ENCODE measurements at places on chromosomes 6 and 20. TPM values are rescaled to one million over a fixed set of nuclear protein-coding genes. Genes with fewer than 3 reads are reported as not detected.

DNA sequence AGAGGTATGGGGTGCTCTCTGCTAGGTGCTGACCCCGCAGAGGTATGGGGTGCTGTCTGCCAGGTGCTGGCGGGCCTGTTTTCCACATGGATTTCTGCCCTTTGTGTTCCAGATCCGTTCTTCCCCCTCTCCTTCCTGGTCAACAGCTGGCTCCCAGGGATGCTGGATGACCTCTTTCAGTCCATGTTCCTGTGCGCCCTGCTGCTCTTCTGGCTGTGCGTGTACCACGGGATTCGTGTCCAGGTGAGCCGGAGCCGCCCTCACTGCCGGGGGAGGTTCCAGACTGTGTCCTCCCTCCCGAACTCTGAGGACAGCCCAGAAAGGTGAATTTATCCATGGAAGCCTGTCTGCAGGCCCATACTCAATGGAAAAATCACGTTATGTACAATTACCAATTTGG is 36.3 kb downstream of the DYNLT1 start:
- DNase-seq: no peak

DNA sequence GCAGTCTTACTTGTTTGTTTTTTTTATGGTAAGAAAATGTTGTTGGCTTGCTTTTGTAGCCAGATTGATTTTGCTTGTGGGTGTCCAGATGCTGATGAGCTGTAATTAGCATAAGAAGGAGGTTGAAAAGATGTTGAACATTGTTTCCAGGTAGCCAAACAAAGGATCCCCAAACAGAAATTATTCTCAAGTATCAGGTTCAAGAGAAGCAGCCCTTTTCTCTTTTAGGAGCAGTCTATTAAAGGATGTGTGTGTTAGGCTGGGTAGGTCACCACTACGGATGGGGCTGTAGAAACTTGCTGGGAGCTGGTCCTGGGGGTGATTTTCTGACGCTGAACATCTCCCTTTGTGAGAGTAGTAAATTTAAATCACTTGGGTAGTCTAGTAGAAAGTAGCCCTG is 86.9 kb upstream of the VSTM2L start:
- no peak for DNase-seq

DNA sequence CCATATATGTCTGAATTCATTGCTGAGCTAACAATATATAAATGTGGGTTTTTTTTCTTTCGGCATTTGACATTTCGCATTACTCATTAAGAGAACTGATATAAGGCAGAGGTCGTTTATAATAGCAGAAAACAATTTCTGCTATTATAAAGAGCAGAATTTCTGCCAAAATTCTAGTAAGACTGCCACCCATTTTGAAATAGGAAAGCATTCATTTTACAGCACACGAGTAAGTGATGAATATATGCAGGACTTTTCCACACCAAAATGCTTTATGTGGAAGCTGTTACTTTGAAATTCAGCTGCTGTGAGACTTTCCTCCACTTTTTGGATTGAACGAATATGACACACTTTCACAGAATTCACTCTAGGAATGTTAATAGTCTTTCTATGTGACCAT is 610.9 kb upstream of the MAN1A1 start:
- DNase-seq: no peak

- no peak for DNase-seq
Observed at GRCh38 chr6:19869464-19869863, 32.3 kb downstream of the ID4 start.

DNA sequence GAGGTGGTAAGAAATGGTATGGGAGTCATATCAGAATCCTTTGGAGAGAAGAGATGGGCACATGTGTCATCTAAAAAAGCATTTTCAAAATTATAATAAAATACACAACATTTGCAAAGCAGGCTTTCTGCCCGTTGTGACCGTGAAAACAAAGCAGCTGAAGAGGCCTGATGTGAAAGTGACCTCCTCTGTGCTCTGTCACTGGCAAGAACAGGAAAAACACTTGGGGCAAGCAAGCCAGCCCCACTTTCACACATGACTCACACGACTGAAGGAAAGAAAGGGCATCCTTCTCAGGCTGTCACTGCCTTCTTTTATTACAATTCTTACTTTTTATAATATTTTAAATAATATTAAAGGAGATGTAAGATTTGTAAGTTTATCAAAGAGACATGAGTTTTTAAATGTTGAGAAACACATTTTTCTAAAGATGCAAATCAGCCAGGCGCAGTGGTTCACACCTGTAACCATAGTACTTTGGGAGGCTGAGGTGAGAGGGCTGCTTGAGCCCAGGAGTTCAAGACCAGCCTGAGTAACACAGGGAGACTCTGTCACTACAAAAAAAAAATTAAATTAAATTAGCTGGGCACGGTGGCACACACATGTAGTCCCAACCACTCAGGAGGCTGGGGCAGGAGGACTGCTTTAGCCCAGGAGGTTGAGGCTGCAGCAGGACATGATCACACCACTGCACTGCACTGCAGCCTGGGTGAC is 143.7 kb downstream of the BTBD9 start:
- DNase-seq: no peak

DNA sequence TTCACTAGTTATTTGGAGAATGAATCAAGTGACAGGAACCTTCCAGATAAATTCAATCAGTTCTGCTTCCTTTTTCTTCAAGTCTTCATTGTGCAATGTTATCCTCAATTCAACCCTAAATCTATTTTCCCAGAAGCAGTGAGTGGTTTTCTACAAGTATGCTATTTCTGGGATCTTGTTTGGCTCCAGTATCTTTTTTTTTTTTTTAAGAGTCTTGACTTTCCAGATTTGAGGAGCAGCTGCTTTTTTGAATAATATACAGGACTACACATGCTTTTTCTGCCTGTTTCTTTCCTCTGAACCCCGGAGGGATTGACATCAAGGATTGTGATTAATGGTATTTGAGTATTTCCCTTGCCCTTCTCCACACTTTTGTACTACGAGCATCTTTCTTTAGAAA is 339.2 kb upstream of the JAG1 start:
- peak; percentile 63 for DNase-seq

- DNase-seq: no peak
Observed at GRCh38 chr6:115971785-115972184, 88.9 kb downstream of the FRK start.

DNA sequence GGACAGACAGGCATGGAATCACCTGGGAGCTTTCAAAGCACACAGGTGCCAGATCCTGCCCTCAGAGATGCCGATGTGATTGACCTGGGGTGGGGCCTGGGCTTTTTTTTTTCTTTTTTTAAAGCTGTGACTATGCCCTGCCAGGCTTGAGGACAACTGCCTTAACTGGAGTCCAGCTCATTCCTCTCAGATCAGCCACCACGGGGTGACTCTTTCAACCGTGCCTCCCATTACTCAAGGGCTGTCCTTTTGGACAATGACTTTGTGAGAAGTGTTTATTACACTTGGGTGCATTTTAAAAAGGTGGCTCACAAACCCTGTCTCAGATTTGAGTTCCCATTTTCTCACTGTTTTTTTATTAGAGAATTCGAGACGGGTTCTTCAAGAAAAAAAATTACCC is 57.1 kb upstream of the RALY start:
- DNase-seq: no peak

DNA sequence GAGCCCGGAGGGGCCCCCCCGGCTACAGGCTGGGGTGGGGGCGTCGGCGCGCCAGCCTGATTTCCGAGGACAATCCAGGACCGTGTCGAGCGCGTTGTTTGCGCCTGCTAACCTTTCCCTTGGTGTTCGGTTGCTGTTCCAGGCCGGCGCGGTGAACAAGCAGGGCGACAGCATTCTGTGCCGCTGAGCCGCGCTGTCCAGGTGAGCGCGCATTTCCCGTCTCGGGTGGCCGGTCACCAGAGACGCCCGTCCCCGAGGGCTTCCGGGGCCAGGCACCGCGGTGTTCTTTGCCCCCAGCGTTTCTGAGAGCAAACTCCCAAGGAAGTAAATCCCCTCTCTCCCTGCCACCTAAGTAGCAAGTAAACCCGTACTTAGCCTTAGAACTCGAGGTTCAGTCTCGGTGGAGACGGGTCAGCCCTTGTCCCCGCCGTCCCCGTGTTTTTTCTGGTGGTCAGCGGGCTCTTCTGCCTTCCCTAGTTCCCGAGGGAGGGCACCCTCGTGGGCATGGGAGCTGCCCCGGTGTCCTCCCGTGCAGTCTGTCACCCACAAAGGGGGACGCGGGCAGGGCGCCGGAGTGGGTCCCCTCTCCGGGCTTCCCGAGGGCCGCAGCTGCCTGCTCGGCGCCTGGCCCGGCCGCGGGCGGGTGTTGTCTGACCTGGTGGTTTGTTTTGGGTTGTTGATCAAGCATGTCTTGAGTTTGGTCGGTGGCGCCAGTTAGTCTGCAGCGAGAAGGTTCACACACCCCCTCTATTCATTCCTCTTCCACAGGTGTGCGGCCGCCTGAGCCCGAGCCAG is 1.5 kb downstream of the ID4 start:
- DNase-seq: peak; percentile 23

- DNase-seq: peak; percentile 83
Observed at GRCh38 chr20:50169329-50169823, 15.9 kb upstream of the PEDS1 start.

GRCh38 chr6:25342802-25343201 is 63.6 kb downstream of the CARMIL1 start:
- peak; percentile 81 for DNase-seq

- peak; percentile 82 for DNase-seq
Observed at GRCh38 chr6:113147544-113147943, 709.6 kb upstream of the MARCKS start.

- no peak for DNase-seq
Observed at GRCh38 chr20:10347086-10347880, 86.7 kb downstream of the MKKS start.

- no peak for DNase-seq
Observed at GRCh38 chr6:168354338-168354737, 34.8 kb upstream of the DACT2 start.

DNA sequence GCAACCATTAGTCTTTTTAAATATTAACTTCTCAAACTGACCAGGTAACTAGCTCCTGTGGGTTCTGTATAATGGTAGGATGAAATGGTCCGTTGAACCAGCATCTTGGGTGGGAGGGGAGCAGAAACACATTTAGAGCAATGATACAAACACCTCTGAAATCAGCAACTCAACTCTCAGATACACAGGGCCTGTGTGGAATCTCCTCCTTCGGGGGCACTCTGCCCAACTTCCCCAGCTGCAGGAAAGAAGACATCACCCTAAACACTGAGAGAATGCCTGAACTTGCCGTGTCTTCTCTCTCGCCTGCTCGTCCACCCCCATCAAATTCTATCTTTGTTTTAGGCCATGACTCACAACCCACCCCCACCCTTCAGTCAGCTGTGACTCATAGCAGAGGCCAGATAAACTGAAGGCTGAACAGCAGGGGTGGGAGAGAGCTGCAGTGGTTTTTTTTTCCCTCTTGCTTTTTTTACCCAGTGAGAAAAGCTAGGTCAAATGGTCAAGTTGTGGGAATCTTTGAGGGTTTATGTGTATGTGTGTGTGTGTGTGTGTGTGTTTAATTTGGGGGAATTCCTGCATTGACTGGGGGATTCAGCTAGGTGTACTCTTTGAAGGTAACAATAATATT is 593.4 kb upstream of the JAG1 start:
- DNase-seq: peak; percentile 90

DNA sequence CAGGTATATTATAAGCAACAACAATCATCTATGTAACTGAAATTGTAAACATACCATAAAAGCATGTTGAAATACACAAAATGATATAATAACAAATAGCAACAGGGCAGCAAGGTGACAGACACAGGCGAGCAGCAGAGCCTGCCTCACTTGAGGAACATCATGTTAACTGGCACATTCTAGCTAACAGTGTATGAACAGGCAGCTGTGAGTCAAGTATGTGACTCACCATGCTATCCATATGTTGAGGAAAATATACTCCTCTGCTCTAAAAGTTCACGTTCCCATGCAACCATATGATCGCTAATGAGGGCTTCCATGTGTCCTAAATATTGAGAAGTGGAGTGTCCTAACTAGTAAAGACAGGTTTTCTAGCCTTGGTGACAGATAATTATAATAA is 18.4 kb downstream of the SERAC1 start:
- DNase-seq: peak; percentile 48

DNA sequence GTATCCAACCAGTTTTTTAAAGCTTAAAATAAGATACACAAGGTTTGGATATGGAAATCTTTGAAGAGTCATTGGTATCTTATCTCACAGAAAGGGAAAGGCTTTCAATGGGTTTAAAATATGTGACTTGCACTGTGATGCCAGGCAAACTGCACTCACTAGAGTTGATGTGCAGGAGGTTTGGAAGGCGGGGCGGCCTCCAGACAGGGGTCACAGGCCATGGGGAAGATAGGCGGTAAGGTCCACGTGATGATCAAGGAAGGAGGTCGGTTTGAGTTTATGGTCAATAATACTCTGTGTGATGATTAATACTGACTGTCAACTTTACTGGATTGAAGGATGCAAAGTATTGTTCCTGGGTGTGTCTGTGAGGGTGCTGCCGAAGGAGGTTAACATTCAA is 9.5 kb upstream of the RAMACL start:
- DNase-seq: no peak

- peak; percentile 25 for DNase-seq
Observed at GRCh38 chr6:160077526-160077925, 44.1 kb upstream of the SLC22A1 start.

DNA sequence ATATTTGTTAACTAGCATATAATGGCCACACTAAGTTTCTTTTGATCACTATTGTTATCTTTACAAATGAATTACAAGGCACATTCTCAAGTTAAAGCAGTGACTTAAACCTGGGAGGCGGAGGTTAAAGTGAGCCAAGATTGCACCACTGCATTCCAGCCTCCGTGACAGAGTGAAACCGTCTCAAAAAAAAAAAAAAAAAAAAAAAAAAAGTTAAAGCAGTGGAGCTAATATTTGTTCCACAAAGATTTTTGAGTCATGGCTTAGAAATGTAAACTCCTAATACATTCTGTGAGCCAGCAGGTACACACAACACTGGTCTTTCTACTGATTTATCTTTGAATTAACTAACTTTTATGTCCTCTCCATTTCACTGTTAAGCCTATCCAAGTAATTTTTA is 221.7 kb upstream of the HTR1E start:
- DNase-seq: peak; percentile 33

- no peak for DNase-seq
Observed at GRCh38 chr6:45411959-45412358, 34.2 kb upstream of the SUPT3H start.

Gene TEAD3
- 23.7 TPM for total RNA-seq

Gene STK4
- total RNA-seq: 28.0 TPM

Gene SLC22A3
- total RNA-seq: 1.3 TPM

Gene GJA10
- total RNA-seq: not detected

Gene TFAP2A
- 2.6 TPM for total RNA-seq

Data from fibroblast of villous mesenchyme (primary cell).